ENCODE measurements at places on chromosomes 1 and 21.

DNA sequence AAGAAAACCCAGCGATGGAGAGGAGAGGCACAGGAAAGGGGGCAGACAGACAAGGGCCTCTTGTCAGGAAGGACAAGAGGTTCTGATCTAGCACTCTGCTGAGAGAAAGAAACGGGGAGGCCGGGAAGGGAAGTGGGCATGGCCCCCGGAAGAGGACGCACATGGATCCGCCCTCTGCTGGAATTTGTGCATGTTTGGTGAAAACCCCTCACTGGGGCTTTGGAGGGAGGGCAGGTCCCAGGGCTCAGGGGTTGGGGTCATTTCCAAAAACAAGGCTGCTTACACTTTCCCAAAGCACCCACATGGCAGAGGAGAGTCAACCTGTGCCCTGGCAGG, 32.4 kb upstream of the ECE1 start:
- no peak for DNase-seq

DNA sequence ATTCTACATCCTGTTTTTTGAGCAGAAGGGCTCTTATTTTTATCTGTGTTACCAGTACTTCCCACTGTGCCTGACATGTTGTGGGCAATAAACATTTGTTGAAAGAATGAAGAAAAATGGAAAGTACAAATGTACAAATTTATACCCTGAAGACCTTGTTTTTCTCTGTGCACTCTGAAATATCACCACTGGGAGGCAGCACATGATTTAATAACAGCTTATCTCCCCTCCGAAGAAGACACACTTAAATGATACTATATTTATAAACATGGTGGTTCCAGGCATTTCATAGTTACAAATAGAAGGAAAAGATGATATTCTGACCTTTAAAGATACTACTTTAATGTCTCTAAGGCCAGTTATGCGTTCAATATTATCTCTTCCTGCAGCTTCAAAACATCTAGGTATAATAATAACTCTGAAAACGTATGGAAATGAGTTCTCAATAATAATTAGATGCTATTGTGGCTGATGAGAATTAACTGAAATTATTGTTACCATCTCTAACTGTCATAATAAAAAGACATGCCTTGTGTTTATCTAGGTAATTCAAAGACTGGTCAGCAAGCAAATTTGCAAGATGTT, 12.8 kb downstream of the DYNLT5 start:
- peak; percentile 58 for DNase-seq

DNA sequence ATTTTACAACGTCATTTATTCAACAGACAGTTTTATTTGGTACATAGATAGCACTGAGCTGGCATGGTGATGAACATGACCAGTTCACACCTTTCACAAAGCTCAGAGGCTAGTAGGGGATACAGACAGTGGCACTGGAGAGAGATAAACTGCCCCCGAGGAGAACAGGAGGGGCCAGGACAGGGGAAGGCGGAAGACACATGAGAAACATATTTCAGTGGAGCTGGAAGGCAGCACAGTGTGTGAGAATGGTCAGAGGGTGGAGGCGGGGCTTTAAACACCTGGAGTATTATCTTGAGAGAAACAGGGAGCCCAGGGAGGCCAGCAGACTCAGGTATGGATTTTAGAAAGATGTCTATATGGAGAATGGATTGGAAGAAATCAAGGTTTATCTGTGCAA, 49.5 kb downstream of the CHML start:
- DNase-seq, result no peak

DNA sequence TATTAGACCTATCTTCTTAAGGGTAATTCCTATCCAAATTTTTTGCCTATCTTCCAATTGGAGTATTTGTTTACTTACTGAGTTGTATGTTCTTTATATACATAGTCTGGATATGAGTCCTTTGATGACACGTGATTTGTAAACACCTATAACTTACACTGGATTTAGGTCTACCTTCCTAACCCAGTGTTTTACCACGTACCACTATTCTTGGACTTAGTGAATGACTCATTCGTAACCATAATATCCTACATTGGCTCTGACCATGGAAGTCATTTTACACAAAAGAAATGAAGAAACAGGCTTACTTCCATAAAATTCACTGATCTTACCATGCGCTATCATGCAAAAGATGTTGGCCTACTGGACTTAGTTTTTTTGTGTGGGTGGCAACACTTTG, 23.9 kb upstream of the ZZZ3 start:
- DNase-seq, result no peak

DNA sequence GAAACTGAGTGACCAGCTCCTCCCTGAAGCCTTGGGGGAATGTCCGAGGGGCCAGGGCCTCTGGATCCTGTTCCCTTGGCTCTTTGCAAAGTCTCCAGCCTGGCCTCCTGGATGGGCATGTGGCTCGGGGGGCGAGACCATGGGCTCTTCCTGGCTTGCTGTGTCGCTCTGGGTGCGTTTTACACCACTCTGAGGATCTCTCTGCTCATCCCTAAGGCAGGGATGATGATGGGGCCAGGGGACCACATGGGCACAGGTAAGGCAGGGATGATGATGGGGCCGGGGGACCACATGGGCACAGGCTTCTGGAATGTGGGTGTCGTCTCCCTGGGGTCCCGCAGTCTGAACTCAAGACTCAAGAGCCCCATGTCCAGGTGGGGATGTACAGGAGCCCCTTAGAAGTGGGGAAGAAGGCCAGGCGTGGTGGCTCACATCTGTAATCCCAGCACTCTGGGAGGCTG, 17.7 kb downstream of the TP73 start:
- no peak for DNase-seq

GRCh38 chr1:162541619-162542141, 19.8 kb upstream of the UAP1 start:
- peak; percentile 91 for DNase-seq

- DNase-seq, result peak; percentile 51
Observed at GRCh38 chr1:41434748-41435449, 49.6 kb downstream of the EDN2 start.

GRCh38 chr1:178682429-178682828, 42.6 kb upstream of the RALGPS2 start:
- no peak for DNase-seq

DNA sequence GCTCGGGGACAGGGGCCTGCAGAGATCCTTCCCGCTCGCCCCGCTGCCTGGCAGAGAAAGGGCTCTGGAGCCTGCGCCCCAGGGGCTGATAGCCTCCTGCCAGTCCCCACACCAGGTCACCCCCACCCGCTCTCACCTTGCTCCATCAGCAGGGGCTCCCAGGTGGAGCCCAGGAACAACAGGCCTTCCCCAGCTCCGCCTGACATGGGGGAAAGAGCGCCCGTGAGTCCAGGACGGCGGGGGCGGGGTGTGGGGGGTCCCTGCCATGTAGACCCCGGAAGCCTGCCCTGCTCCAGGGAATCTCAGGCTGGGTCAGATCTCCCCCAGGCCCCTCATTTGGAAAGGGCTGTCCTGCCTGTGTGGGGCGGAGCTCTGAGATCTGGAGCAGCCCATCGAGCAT, 166.5 kb downstream of the PRDM16 start:
- no peak for DNase-seq

GRCh38 chr1:3494321-3495308, 40.1 kb downstream of the ARHGEF16 start:
- DNase-seq, result no peak

Data from astrocyte of the cerebellum (primary cell).